ENCODE measurements at places on chromosomes 1 and 21. TPM values are rescaled to one million over a fixed set of nuclear protein-coding genes. Genes with fewer than 3 reads are reported as not detected.

Gene NR1I3
- 0.31 TPM for total RNA-seq

Gene TFF2
- total RNA-seq, result not detected

Gene ETV3L
- 0.10 TPM for total RNA-seq

Gene MYBPH
- not detected for total RNA-seq

Gene C1orf216
- 1.8 TPM for total RNA-seq

Gene VWA5B1
- not detected for total RNA-seq

Gene B3GALT2
- 0.31 TPM for total RNA-seq

Gene DNASE2B
- not detected for total RNA-seq

Gene HHAT
- total RNA-seq, result 2.4 TPM

Gene MMEL1
- total RNA-seq, result 0.63 TPM

Gene C21orf91
- total RNA-seq, result 44.2 TPM

Gene CFAP141
- not detected for total RNA-seq

Gene PLPPR4
- total RNA-seq, result not detected

Gene FCRL1
- 25.5 TPM for total RNA-seq

Gene MRPL55
- 44.4 TPM for total RNA-seq

Gene TMEM81
- total RNA-seq, result 0.63 TPM

Gene JAM2
- total RNA-seq, result under 0.01 TPM

Gene GPR25
- total RNA-seq, result 0.84 TPM

Gene AK4
- total RNA-seq, result 2.9 TPM

Gene RHOU
- total RNA-seq, result 15.3 TPM

Gene PLPP3
- 1.4 TPM for total RNA-seq

Gene FGGY
- total RNA-seq, result 15.2 TPM
